ENCODE measurements at places on chromosomes 3 and 15.

- DNase-seq = no peak
Observed at GRCh38 chr3:4496087-4496452, 2.9 kb downstream of the ITPR1 start.

DNA sequence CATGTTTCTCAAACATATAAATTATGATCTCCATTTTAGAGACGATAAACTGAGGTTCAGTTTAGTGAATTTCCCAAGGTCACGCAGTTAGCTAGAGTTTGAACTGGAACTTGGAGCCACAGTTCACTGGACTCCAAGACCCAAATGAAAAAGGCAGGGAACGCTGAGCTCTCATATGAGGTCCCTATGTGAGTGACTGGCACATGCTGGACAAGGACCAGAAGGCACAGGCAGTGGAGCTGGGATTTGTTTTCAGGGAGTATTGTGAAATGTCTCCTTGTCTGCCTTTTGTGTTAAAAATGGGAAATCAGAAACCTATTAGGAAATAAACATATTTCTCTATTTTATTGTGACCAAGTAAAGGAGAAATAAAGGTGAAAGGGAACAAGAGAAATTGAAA, 63.5 kb downstream of the MESD start:
- DNase-seq = no peak

DNA sequence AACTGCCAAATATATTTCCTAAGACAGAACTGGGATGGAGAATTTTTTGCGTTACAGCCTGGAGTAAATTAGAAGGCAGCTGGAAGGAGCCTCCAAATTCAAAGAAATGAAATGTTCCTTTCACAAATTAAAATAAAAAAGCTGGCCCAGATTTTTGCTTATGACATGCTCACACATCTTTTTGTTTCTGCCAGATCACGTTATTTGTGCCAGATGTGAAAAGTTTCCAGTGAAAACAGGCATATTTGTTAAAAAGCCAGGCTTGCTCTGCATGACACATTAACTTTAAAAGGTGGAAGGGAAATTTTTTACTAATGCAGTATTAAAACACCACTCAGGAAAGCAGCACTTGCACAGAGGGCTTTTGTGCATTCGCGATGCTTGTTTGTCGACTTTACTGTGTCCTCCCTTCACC, 23.3 kb upstream of the ACKR4 start:
- DNase-seq = no peak

DNA sequence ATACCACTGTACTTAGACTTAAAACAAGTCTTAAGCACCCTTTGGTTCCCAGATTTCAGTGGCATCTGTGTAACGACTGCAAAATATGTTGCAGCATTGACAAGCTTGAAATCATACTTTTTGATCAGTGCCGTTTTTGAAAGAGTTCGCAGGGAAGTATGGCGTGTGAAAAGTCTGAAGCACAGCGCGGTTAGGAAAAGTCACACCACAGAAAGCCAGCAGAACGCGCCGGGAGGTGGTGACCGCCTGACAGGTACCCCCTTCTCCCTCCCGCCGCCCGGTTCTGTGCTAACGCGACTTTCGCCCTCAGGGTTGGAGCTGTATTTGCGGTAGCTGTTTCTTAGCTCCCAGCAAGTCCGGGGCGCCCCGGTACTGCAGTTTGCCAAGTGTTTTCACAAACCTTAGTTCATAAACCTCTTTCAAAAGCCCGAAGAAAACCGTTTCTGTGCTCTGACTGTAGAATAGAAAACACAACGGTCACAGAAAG, 481 bp upstream of the CRYBG3 start:
- DNase-seq = no peak

GRCh38 chr15:68578175-68578979, 416 bp upstream of the CORO2B start:
- DNase-seq = no peak

GRCh38 chr3:179544981-179545645, 17.6 kb upstream of the ACTL6A start:
- no peak for DNase-seq

DNA sequence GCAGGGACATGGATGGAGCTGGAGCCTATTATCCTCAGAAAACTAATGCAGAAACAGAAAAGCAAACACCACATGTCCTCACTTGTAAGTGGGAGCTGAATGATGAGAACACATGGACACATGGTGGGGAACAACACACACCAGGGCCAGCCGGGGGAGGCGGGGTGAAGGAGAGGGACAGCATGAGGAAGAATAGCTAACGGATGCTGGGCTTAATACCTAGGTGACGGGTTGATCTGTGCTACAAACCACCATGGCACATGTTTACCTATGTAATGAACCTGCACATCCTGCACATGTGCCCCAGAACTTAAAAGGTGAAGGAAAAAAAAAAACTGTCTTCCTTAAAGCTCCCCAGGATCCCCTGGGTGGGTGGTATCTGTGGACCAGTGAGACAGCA, 87.1 kb downstream of the ADAMTS17 start:
- DNase-seq = no peak

DNA sequence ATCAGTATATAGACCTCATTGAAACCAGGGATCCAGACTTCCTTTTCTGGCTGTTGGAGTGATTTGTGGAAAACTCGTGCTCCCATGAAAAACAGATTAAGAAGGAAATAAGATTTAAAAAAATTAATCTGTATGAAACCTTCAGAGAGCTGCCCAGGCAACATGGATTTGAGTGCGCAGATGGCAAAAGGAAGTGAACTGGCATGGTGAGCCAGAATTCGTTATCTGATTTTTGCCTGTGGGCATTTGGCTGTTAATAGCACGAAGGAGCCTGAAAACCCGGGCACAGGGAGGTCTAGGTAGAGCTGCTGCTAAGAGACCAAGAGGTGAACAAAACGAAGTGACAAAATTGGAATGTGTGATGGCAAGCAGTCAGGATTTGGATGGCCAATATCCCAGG, 19.1 kb upstream of the SPINK8 start:
- no peak for DNase-seq

DNA sequence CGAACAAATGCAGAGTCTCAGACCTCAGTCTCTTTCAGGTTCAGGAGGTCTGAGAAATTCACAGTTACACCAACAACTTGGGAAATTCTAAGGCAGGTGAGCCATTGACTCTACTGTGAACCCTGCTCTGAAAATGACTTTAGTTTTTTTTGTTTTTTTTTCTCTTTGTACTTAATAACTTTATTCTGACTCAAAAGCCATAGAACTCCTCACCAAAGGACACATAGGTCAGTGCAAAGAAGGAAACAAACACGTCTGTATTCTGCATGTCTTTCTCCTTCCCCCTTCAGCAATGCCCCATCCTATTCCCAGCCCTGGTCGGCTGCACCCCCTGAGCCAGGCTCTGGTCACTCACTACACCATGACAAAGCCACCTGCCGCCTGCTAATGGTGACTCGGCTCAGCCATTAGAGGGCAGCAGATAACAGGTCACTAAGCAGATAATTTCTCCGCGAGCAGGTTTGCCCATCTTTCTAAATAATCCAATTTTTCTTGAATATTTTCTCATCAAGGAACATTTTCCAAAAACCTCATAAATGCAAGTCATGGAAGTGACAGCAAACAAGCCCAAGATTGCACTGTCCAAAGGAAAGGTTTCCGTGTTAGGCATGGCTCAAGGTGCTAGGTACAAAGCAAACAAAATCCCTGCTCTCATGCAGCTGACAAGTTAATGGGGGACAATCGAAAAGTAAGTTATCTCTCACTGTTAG, 37.7 kb downstream of the TM4SF4 start:
- DNase-seq = no peak

- DNase-seq = no peak
Observed at GRCh38 chr3:185968168-185968567, 30.4 kb upstream of the TRA2B start.

DNA sequence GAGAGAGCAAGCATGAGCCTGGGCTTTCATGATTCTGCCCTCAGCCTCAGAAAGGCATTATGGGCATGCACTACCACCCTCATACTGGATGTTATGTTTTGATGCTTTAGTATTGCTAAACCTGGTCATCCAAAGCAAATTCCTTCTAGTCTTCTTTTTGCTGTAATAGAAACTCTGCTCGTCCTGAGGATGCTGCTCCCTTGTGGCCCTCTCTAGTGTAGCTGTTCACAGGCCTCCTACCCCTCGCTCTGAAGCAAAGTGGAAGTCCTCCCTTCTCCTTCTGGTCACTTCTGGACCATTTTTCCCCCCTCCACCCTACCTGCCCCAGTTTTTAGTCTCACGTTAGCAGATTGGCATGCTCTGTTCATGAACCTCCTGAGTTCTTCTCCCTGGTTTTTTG, 22.9 kb upstream of the CCNL1 start:
- DNase-seq = no peak

DNA sequence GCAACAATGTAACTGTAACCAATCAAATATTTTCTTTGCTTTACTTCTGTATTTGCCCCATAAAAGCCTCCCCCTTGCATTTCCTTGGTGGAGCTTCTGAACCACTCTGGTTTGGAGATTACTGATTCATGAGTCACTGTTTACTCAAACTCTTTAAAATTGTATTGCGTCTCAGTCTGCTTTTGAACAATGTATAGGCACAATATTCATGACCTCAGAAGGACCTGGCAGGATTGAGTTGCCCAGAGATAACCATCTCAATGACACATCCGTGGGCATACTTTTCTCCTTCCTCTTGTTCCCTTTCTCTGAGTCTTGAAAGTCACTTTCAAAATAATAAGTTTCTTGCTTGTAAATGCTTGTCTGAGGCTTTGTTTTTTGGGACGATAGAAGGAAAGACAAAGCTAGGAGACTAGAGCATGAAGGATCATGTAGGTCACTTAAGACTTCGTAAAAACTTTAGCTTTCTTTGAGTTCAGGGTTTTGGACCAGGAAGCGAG, 57.1 kb upstream of the POU1F1 start:
- DNase-seq = no peak

- DNase-seq = no peak
Observed at GRCh38 chr3:147298511-147298982, 107.8 kb downstream of the ZIC4 start.

DNA sequence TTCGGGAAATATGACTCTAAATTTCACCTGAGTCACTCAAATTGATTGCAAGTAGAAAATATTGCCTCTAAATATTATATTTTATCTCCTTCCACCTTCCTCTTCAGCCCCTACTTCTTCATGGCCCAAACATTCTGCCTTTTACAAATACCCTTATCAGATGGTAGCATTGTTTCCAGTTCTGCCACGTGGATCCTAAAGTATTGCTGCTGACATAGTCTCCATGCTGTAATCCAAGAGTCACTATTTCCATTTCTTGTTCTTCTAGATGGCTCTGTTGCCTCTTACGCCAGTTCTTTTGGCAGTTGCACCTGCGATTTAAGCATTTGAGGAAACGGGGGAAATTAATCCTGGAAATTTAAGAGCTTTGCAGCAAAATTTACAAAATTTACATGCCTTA, 13.6 kb downstream of the LMOD3 start:
- DNase-seq = no peak

DNA sequence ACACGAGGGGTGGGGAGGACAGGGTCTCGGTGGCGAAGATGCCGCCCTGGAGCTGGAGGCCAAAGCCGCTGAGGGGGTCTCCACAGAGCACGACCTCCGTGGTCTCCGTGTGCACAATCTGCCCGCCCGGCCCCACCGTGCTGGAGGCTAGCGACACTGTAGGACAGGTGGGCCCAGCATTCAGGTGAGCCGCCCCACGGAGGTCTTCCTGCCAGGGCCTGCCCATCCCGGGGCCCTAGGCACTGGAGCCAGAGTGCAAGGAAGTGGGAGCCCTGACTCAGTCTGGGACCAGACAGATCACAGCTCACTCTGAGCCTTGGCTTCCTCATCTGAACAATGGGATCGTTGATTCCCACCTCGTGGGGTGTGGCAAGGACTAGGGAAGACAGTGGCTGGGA, 25.8 kb downstream of the GRIP2 start:
- no peak for DNase-seq

DNA sequence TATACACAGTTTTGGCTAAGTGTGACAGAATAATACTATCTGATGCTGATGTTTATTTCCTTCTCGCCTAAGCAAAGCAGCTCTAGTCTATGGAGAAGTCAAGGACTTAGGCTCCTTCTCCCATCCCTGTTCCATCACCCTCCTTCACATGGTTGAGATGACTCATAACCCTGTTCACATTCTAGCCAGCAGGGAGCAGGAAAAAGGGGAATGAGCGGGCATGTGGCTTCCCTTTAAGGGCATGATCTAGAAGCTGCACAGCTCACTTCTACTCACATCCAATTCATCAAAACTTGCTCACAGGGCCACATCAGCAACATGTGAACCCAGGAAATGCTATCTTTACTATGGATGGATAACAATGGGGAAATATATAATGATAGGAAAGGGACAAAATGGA, 40.9 kb downstream of the CBLB start:
- no peak for DNase-seq

DNA sequence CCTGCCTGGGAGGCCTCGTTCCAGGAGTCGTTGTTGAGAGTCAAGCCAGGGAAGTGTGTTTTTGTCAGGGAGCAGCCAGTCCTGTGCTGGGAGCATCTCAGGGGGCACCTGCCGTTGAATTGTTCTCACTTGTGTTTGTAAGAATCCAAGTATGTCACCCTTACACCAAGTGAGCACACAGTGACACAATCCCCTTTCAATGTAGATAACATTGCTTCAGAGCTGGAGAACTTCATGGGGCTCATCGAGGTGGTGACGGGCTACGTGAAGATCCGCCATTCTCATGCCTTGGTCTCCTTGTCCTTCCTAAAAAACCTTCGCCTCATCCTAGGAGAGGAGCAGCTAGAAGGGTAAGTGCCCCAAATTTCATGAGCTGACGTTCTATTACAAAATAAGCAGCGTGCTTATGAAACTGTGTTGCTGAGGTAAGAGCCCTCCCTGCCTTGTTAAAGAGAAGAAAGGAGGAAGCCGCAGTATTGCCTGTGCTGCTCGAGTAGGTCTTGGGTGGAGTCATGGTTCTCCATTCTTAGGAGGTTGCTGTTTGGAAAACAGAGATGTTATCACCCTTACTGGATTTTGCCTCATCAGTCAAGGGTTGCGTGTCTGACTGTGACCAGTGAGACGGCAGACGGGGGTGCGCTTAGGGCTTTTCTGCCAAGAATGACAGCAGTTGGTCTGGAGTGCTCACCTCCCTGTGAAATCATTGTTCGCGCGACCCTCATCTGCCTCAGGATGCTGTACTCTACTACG, 108.1 kb downstream of the PGPEP1L start:
- no peak for DNase-seq

DNA sequence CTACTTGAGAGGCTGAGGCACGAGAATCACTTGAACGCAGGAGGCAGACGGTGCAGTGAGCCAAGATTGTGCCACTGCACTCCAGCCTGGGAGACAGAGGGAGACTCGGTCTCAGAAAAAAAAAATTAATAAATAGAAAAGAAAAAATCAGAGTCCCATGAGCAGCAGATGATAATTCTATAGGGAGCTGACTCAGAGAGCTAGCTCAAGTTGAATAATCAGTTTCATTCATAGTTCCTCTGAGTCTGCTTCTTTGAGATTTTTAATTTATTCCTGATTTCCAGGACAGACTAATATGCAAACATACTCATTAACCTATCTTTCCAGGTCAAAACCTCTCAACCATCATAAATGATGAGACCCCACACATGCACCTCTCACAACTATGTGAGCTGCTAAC, 55.0 kb upstream of the PTX3 start:
- no peak for DNase-seq
